Foreskin keratinocyte (primary cell): ENCODE measurements at places on chromosomes 2 and 18. TPM values are rescaled to one million over a fixed set of nuclear protein-coding genes. Genes with fewer than 3 reads are reported as not detected.

Gene CSRNP3
- 1.0 and 1.5 TPM in 2 replicates for total RNA-seq

Gene NPPC
- not detected in 2 replicates for total RNA-seq

Gene SIX3
- total RNA-seq: not detected in 2 replicates

Gene SLC40A1
- total RNA-seq: 0.04 and 0.07 TPM in 2 replicates

Gene ELOA2
- total RNA-seq: not detected in 2 replicates

Gene ECEL1
- not detected in 2 replicates for total RNA-seq

Gene FIGN
- 3.3 and 4.4 TPM in 2 replicates for total RNA-seq

Gene POTEC
- not detected in 2 replicates for total RNA-seq

Gene EIPR1
- 35.8 and 38.9 TPM in 2 replicates for total RNA-seq

Gene AGFG1
- total RNA-seq: 80.3 and 83.0 TPM in 2 replicates

Gene SERPINB10
- 0.07 and 2.3 TPM in 2 replicates for total RNA-seq

Gene IL18RAP
- total RNA-seq: not detected in 2 replicates

Gene HES6
- total RNA-seq: 3.2 and 3.4 TPM in 2 replicates

Gene PDE11A
- total RNA-seq: 0.11 and 0.20 TPM in 2 replicates

Gene AOX1
- total RNA-seq: 7.6 and 16.8 TPM in 2 replicates

Gene DYNAP
- not detected in 2 replicates for total RNA-seq

Gene CYP27A1
- 0.44 and 0.56 TPM in 2 replicates for total RNA-seq

Gene SMYD1
- total RNA-seq: not detected in 2 replicates

Gene FBXO15
- 0.51 and 0.56 TPM in 2 replicates for total RNA-seq

Gene NOSTRIN
- not detected in 2 replicates for total RNA-seq

Gene GPR55
- not detected in 2 replicates for total RNA-seq

Gene GNAL
- 1.3 and 4.4 TPM in 2 replicates for total RNA-seq

Gene GATA6
- total RNA-seq: 0.03 and 0.07 TPM in 2 replicates

Gene LRRTM1
- not detected in 2 replicates for total RNA-seq

Gene CABLES1
- 0.24 and 0.35 TPM in 2 replicates for total RNA-seq

Gene TM4SF20
- total RNA-seq: not detected in 2 replicates

Gene LYPD6B
- 5.2 and 7.7 TPM in 2 replicates for total RNA-seq

Gene SPP2
- not detected in 2 replicates for total RNA-seq

Gene ARHGEF4
- 22.5 and 22.9 TPM in 2 replicates for total RNA-seq

Gene RIT2
- not detected in 2 replicates for total RNA-seq

Gene HOXD11
- not detected in 2 replicates for total RNA-seq

Gene AAMP
- 101 and 108 TPM in 2 replicates for total RNA-seq

Gene CFAP221
- total RNA-seq: not detected in 2 replicates

Gene MYO3B
- total RNA-seq: 2.6 and 2.8 TPM in 2 replicates

Gene ALPG
- not detected in 2 replicates for total RNA-seq

Gene PDCD1
- not detected in 2 replicates for total RNA-seq

Gene C2orf66
- 0.14 TPM in 2 replicates for total RNA-seq

Gene RESP18
- not detected in 2 replicates for total RNA-seq

Gene EFR3B
- total RNA-seq: 0.21 and 0.58 TPM in 2 replicates

Gene KCNIP3
- 6.4 and 9.0 TPM in 2 replicates for total RNA-seq

Gene PRKAG3
- not detected in 2 replicates for total RNA-seq

Gene SLC4A5
- total RNA-seq: 0.17 and 0.25 TPM in 2 replicates

Gene ALLC
- not detected in 2 replicates for total RNA-seq

Gene PSMA8
- not detected in 2 replicates for total RNA-seq

Gene MAP3K19
- not detected in 2 replicates for total RNA-seq

Gene IKZF2
- 8.1 and 11.4 TPM in 2 replicates for total RNA-seq

Gene SPAG16
- 15.0 and 16.7 TPM in 2 replicates for total RNA-seq

Gene IL1F10
- not detected in 2 replicates for total RNA-seq

Gene MTCL1
- total RNA-seq: 24.4 and 28.8 TPM in 2 replicates

Gene HSPD1
- total RNA-seq: 368 and 459 TPM in 2 replicates

Gene NCKAP5
- 1.3 and 3.0 TPM in 2 replicates for total RNA-seq

Gene CNGA3
- total RNA-seq: not detected in 2 replicates

Gene LRRC30
- not detected in 2 replicates for total RNA-seq

Gene CRYGC
- not detected in 2 replicates for total RNA-seq

Gene TYMS
- 48.0 and 80.2 TPM in 2 replicates for total RNA-seq

Gene DLGAP1
- total RNA-seq: under 0.01 TPM in 1 of 2 replicates, not detected in the other

Gene KCNF1
- total RNA-seq: 0.04 TPM in 1 of 2 replicates, not detected in the other
